ENCODE measurements at places on chromosomes 4 and X.

GRCh38 chr4:79759793-79760192 lies 313.2 kb downstream of the ANTXR2 start:
- DNase-seq: no peak

- no peak for DNase-seq
Measured at GRCh38 chr4:8171984-8172924, 13.6 kb upstream of the ABLIM2 start.

DNA sequence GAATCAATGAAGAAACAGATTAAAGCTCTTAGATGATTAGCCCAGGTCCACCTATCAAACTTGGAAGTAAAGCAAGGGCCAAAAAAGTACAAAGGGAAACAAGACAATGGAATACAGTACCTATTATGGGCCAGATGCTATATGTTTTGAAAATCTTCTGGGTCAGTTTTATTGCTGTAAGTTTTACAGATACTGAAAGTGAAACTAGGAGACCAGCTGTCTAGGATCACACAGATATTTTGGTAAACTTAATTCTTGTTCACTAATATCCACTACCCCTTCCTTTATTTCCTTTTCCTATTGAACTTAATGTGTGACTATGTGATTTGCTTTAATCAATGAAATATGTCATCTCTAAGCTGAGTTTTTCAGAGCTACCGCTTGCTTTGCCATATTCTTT lies 505.4 kb upstream of the PITX2 start:
- no peak for DNase-seq

- DNase-seq: no peak
Measured at GRCh38 chrX:153547195-153547594, 29.8 kb downstream of the ATP2B3 start.

DNA sequence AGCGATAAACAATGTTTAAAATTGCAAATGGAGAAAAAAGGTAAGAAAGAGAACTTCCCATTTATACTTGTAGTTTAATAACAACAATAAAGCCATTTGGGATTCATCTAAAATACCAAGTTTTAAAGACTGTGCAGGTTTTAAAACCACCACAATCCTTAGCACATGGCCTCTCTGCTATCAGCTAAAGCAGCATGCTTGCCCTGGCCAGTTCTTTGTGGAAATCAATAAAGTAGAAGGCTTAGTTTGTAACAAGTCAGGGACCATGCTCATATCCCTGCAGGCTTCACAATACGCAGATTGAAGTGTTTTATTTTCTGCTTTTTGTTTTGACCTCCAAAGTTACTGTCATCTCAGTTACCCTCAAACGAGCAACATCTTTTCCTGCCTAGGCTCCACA lies 249.5 kb downstream of the INPP4B start:
- no peak for DNase-seq

- no peak for DNase-seq
Measured at GRCh38 chr4:28101583-28101982, 1240.9 kb downstream of the STIM2 start.

- DNase-seq: no peak
Measured at GRCh38 chrX:129594781-129595180, 54.7 kb downstream of the OCRL start.

DNA sequence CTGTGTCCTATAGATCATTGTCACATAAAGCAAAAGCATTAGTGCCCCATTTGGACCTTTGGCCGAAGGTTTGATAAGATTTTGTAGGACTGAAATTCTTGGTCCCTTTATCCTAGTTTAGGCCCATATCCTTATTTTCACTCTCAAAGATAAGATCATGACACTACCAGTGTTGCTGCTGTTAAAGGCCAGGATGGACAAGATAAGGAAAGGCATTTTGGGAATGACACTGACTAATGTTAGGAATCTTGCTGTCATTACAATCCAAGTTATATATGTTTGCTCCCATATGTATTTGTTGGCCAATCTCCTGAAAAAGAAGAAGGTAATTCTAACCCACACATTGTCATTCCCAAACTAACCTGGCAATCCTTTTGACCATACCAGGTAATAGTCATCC lies 101.3 kb upstream of the VAMP7 start:
- DNase-seq: no peak

DNA sequence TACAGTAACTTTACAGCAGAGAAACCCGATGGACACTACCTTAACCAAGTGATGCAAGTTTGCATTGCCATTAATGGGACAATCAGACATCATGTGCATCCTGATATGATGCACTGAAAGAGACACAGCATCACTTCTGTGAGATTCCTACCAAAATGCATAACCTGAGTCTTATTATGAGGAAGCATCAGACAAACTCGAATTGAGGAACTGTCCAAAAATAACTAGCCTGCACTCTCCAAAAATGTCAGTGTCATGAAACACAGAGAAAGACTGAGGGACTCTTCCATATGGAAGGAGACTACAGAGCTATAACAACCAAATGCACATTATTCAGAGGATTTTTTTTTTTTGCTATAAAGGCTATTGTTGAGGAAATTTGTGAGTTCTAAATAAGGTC lies 66.6 kb upstream of the IQSEC2 start:
- DNase-seq: no peak

DNA sequence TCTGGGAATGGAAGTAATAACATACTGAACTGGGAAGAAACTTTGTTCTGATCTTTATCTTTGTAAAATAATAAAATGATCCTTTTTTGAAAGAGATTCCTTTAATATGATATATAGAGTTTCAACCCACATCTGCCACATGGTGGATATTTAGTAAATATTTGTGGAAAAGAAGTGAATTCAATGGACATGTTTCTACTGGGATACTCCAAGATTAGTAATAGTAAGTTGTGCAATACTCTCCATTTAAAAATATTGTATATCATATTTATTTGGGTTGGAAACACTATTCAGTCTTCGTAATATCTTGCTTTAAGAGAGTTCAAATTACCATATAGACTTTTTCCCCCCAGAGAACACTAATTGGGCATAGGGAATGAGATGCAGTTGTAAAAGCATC lies 17.8 kb upstream of the ARSJ start:
- DNase-seq: no peak

DNA sequence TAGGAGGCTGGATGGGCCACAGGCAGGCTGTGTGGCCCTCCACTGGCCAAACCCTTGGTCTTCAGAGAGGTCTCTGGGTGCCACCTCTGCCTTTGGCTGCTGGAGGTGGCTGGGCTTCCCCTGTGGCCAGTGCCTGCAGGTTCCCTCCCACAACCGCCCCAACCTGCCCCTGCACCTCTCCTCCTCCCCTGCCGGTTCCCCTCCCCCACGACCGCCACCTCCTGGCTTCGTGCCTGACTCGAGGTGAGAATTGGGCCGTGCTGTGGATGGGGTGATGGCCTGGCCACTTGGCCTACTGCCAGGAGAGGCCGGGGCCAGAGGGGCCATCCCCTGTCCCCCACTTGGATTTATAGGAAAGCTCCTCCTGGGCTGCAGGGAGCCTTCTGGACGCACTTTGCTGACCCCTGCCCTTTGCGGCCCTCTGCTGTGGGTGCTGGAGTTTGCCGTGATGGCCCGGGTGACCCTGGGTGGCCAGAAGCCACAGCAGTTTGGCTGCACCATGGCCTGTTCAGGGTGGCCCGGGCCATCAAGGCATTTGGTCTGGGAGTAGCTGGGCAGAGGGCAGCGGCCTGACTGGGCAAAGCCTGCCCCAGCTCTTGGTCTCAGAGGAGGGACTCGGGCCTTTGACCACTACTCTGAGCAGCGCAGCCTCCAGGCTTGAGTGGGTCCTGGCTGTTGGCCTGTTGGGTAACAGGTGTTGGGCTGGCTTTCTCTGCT lies 3.8 kb downstream of the NAT8L start:
- DNase-seq: no peak

- no peak for DNase-seq
Measured at GRCh38 chr4:138869165-138869564, 146.4 kb upstream of the NOCT start.

GRCh38 chrX:153725832-153726285 lies 1.2 kb downstream of the ABCD1 start:
- DNase-seq: no peak

GRCh38 chrX:21974011-21974385 lies 33.5 kb downstream of the SMS start:
- peak; percentile 23 for DNase-seq

- no peak for DNase-seq
Measured at GRCh38 chr4:53777244-53777984, 186.1 kb upstream of the LNX1 start.

DNA sequence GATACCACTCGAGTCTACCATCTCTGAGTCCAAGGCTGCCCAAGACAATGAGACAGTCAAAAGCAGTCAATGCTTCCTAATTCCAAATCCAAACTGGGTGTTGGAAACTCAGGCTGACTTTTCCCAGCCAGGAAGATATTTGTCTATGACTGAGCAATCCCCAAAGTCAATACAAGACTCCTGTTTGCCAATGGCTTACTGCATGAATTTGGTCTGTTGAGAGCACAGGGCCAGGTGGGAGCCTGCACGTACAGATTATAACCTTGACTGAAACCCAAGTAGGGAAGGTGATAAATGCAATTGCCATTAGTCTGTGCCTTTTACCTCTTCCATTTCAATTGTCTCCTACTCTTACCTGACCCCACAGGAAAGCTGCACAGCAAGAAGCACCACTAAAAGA lies 72.6 kb upstream of the PPARGC1A start:
- DNase-seq: no peak

DNA sequence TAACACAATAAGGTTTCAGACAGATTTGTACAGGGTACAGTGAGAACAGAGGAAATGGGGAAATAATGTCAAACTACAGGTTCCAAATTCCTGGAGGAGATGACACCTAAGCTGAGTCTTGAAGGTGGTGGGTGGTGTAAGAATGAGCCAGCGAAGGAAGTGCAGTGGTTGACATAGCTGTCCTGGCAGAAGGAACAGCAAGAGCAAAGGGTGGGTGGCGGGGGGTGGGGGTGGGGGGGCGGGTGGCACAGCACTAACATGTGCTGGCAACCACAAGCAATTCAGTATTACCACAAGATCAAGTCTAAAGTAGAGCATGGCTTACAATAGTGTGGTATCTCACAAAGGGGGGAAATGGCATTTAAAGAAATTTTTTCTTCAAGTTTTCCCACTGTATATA lies 13.1 kb upstream of the G3BP2 start:
- DNase-seq: no peak

GRCh38 chrX:19727887-19728648 lies 159.3 kb downstream of the SH3KBP1 start:
- DNase-seq: no peak

GRCh38 chrX:112654871-112655270 lies 24.9 kb downstream of the LHFPL1 start:
- DNase-seq: no peak

DNA sequence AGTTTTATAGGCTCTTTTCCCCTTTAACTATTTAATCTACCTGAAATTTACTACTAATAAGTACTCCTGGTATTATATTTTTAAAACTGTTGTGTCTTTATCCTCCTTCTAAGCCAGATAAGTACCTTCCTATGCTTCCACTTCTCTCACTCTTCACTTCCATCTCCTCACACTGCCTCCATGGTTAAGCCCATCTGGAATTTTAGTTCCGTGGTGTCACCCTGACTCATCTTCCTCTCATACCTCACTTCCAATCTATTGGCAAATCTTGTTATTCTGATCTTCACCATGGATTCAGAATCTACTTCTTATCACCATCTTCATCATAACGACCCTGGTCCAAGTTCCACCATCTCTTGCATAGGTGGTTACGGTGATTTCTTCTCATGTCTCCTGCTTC lies 32.7 kb upstream of the DAPP1 start:
- no peak for DNase-seq

DNA sequence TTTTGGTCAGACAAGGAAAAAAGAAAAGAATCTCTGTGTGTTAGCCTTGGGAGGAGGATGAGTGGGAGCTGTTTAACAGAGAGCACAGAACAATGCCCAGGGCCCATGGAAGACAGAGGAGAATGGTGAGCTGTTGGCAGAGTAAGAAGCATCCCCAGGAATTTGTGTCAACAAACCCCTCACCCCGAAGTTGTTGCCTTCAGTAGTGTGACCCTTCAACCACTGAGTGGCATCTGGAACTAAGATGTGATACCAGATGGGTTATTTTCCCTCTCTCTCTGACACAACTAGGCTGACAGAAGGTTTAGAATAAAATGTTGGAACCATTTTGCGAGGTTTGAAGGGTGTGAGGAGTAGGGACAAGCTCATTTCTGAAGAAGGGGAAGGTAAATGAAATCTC lies 25.1 kb downstream of the IGSF1 start:
- no peak for DNase-seq

DNA sequence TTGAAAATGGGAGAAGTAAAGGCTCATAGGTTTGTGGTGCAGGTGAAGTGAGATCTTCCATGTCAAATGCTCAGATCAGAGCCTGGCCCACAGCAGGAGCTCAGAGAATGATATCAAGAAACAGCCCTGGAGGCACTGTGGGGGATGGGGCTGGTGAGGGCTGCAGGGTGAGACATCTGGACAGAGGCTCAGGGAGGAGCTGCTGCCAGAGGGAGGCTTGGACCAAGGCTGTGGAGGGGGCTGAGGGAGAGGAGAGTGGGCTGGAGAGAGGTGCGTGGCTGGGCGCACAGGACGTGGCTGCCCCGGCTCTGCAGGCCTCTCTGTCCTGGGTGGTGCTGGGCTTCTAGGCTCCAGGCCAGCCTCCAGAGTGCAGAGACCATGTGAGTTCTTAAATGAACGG lies 5.6 kb downstream of the SORCS2 start:
- DNase-seq: no peak

DNA sequence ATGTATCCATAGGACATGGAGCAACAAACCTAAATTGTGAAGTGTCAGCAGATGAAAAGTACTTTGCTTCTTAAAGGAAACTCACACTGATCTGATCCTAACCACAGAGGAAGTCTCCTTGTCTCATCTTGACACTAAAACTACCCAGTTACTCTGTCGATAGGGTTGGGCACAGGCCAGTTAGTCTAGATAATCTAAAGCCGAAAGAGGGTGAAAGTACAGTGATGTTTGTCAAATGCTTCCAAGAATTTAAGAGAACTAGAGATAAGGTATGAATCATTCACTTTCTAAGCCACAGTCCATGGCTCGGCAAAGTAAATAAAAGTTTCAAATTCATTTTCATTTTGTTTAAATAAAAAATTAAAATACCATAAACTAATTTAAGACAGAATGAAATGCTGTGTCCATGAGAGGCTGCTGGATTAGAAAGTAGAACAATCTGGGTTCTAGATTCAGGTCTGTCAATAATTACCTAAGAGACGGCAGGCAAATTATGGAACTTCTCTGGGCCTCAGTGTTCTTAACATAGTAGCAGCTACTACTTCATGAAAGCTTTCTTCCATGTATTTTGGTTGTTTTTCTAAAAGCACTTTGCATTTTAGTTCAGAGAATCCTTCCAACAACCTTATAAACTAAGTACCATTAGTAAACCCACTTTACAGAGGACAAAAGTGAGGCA lies 176.7 kb downstream of the LDB2 start:
- no peak for DNase-seq

GRCh38 chr4:165369522-165369921 lies 9.3 kb upstream of the CPE start:
- DNase-seq: no peak

- no peak for DNase-seq
Measured at GRCh38 chrX:68648960-68649359, 1.5 kb downstream of the STARD8 start.

Measured in CD4-positive, CD25-positive, alpha-beta regulatory T cell (primary cell).